ENCODE measurements at places on chromosomes 5 and 9.

- DNase-seq = no peak
These were observed 16.4 kb upstream of the FCN2 start for GRCh38 chr9:134863941-134864820.

DNA sequence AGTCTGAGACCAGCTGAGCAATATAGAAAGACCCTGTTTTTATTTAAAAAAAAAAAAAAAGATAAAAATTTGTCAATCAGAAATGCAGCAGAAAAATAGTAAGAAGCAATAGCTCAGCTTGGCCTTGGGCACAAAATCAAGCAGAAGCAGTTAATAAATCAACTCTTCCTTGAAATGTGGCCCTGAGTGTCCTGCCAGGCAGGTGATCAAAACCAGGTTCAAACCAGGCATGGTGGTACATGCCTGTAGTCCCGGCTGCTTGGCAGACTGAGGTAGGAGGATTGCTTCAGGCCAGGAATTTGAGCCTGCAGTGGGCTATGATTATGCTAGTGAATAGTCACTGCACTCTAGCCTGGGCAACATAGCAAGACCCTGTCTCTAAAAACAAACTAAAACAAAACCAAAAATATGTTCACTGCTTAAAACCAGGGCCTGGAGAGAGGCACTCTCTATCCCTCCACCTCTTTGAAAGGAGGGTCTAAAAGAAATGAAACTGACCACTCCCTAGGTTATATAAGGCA, 27.9 kb upstream of the KLF9 start:
- no peak for DNase-seq

GRCh38 chr5:136104306-136104965, 28.2 kb upstream of the SMAD5 start:
- DNase-seq = no peak

DNA sequence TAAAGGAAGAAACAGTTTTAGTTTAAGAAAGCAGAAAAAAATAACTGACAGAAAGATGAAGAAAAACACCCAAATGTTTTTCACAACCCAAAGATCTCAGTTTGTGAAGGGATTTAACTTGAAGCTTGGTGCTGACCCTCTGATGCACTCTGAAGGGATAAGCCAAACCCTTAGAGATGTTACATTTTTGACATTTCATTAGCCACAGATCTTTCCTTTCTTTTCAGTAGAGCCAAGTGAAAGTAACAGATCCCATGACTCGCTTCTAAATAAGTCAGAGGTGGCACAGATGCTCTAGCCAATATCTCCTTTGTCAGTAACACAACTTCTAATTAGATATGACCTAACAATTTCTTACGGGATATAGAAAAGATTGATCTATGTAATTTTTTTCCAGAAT, 394.5 kb upstream of the EDIL3 start:
- no peak for DNase-seq
